ENCODE measurements at places on chromosomes 11 and 22.
A peak's percentile ranks its signal among the peaks of the same experiment; 100 is the strongest.

- DNase-seq, result no peak
Measured at GRCh38 chr11:27184458-27185312, 144.1 kb downstream of the BBOX1 start.

GRCh38 chr11:30107899-30108298, 91.1 kb upstream of the KCNA4 start:
- no peak for DNase-seq

GRCh38 chr11:25423436-25424199, 908.3 kb upstream of the ANO3 start:
- DNase-seq, result no peak

DNA sequence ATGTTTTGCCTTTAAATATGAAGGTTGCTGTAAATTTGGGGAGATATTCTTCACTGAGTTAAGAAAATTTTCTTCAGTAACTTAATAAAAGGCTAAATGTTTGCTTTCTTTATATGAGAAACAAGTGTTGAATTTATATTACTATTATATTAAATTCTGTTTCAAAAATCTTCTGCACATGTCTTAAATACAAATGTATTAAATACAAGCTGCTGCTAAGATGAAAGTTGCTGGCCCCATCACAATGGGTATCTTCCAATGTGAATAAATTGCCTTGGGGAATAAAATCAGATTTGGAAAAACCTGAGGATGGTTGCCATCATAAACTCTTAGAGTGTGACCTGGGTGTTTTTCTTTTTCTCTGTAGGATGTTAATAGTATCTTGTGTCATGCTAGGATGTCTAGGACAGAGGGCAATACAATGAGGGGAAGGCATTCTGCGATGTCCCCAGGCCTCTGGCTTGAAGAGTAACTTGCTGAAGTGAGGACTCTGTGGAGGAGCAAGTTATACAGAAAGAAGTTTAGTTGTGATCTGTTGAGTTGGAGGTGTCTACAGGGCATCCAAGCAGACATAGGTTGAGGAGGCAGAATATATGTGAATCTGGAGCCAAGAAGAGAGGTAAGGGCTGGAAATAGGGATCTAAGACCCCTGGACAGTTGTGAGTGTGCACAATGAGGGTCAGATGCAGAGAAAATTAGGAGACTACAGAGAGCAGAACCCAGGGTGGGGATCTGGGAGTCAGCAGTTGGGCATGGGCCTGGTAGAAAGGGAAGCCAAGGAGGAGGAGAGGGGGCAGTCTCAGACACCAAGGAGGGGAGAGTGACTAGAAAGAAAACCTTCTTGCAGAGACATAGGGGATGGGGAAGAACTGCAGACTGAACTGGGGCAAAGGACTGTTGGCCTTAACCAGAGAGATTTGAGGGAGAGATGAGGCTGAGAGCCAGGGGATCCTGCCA, 4.8 kb downstream of the IGLL5 start:
- no peak for DNase-seq

GRCh38 chr22:29141078-29141688, 64.5 kb upstream of the EMID1 start:
- no peak for DNase-seq

- DNase-seq, result peak; percentile 42
Measured at GRCh38 chr11:62905296-62905695, 15.9 kb downstream of the CHRM1 start.

- no peak for DNase-seq
Measured at GRCh38 chr11:44943118-44943517, 7.6 kb downstream of the TP53I11 start.

DNA sequence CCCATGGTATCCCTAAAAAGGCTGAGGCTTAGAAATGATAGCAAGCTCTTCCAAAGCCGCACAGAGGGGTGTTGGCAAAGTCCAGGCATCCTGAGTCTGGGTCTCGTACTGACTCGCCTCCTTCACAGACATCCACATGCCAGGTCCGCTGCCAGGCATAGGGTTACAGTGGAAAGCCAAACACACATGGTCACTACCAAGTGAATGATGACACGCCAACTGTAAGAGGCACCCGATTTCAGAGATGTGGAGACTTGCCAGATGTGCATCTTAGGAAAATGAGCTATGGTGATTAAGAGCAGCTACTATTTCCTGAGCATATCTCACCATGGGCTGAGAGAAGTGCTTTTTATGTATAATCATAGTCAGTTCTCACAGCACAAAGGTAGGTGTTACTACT, 314.9 kb downstream of the MIAT start:
- DNase-seq, result no peak
